ENCODE measurements at places on chromosomes 4 and X. TPM values are rescaled to one million over a fixed set of nuclear protein-coding genes. Genes with fewer than 3 reads are reported as not detected.

Gene OPRPN
- total RNA-seq: not detected

Gene RNF150
- 0.25 TPM for total RNA-seq

Gene UGT2A3
- total RNA-seq: 0.07 TPM

Gene JAKMIP1
- 0.05 TPM for total RNA-seq

Gene TRIM75
- total RNA-seq: not detected

Gene AMOT
- total RNA-seq: 0.03 TPM

Gene AMMECR1
- total RNA-seq: 7.7 TPM

Gene DKK2
- total RNA-seq: not detected

Gene ERAS
- total RNA-seq: 0.10 TPM

Gene COL4A6
- 15.7 TPM for total RNA-seq

Gene SLC39A8
- total RNA-seq: 11.4 TPM

Gene BEX5
- not detected for total RNA-seq

Gene RAI2
- total RNA-seq: 0.14 TPM

Gene NUDT6
- total RNA-seq: 7.2 TPM

Gene CACNA1F
- total RNA-seq: not detected

Gene MAPK10
- 0.42 TPM for total RNA-seq

Gene JADE1
- total RNA-seq: 25.0 TPM

Gene THOC2
- 55.3 TPM for total RNA-seq

Gene JCHAIN
- 0.20 TPM for total RNA-seq

Gene CYBB
- total RNA-seq: 0.02 TPM

Gene MAGEB2
- total RNA-seq: not detected

Gene ZNF595
- 14.6 TPM for total RNA-seq

Gene REST
- total RNA-seq: 12.0 TPM

Gene SPANXD
- not detected for total RNA-seq

Gene CT45A10
- 0.31 TPM for total RNA-seq

Gene HMGN5
- total RNA-seq: 2.3 TPM

Gene LGI2
- total RNA-seq: 0.20 TPM

Gene LRIT3
- total RNA-seq: 0.09 TPM

Gene MSN
- 362 TPM for total RNA-seq

Gene ZNF185
- total RNA-seq: 7.5 TPM

Gene CD40LG
- not detected for total RNA-seq

Gene HPSE
- total RNA-seq: 1.2 TPM

Gene ACOX3
- 8.3 TPM for total RNA-seq

Gene FGFR3
- 1.8 TPM for total RNA-seq

Gene KIAA0232
- total RNA-seq: 16.7 TPM

Gene AFP
- 2.3 TPM for total RNA-seq

Gene COX7B2
- not detected for total RNA-seq
